ENCODE measurements at places on chromosomes 2 and 18.

- H3K36me3 ChIP-seq = no peaks in the 10 kb centered on the region
- no peaks in the 10 kb centered on the region for H3K27me3 ChIP-seq
Measured at GRCh38 chr2:191869178-191869577, 22.3 kb upstream of the CAVIN2 start.

DNA sequence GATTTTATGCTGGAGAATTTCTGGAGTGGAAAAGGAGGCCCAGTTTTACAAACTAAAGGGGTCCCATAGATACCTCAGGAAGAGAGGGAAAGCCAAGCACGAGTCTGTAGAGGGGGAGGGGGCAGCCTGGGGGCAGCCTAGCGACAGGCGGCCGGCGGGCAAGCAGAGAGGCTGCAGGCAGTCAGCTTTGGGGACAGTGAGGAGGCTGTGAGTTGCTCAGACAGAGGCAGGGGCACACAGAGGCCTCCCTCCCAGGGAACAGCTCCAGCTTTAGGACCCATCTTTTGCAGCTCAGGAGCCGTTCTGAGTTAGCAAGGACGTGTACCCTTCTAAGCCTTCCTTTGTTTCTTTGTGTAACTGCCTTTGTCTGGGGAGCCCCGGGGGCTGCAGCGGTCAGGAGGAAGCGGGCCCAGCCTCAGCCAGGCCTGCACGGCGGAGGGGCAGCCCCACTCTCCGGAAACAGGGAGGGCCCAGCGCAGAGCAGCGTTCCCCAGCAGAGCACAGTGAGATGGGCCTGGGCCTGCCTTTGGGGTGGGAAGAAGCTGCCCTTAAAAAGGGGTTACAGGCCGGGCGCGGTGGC lies 41.1 kb upstream of the RALBP1 start:
- no peaks in the 10 kb centered on the region for H3K36me3 ChIP-seq
- H3K27ac ChIP-seq = no peak overlapping the region
- DNase-seq = no peak
- H3K4me3 ChIP-seq = no peak overlapping the region
- H3K27me3 ChIP-seq = no peaks in the 10 kb centered on the region
- no peaks in the 10 kb centered on the region for H3K4me1 ChIP-seq

- H3K36me3 ChIP-seq = no peaks in the 10 kb centered on the region
- no peak overlapping the region for H3K27ac ChIP-seq
- no peaks in the 10 kb centered on the region for H3K4me1 ChIP-seq
- no peak overlapping the region for H3K4me3 ChIP-seq
- no peaks in the 10 kb centered on the region for H3K27me3 ChIP-seq
Measured at GRCh38 chr2:42964439-42965083, 172.2 kb upstream of the HAAO start.

- H3K27ac ChIP-seq = peak overlapping the region; percentile 97
- H3K27me3 ChIP-seq = no peaks in the 10 kb centered on the region
- peak overlapping the region; percentile 40 for H3K4me3 ChIP-seq
- peaks cover 39% of the 10 kb centered on the region for H3K4me1 ChIP-seq
Measured at GRCh38 chr2:146246736-146247523, 1597.9 kb upstream of the ACVR2A start.

GRCh38 chr2:240155745-240156390 lies 15.4 kb upstream of the OTOS start:
- no peaks in the 10 kb centered on the region for H3K4me1 ChIP-seq
- no peak overlapping the region for H3K4me3 ChIP-seq
- H3K27me3 ChIP-seq = peaks cover 60% of the 10 kb centered on the region
- DNase-seq = no peak

DNA sequence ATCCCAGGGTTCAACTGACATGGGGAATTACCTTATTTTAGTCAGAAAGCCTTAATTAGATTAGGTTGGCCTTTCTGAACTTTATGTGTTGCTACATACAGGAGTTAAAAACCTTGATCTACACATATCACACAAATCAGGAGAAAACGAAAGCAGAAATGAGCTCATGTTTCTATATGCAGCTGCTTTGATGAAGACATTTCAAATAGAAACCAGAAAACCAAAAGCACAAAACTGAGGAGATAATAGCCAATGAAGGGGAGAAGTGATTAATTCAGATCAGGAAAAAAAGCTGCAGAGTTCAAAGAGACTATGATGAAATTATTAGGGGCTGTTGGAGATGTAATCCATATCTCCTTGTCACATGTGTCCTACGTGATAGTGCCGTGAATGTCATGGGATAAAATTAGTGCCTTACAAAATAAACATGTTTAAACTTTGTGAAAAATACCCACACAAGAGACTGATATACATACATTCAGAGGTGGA lies 255.0 kb downstream of the CAMKMT start:
- no peaks in the 10 kb centered on the region for H3K36me3 ChIP-seq
- H3K4me1 ChIP-seq = peaks cover 33% of the 10 kb centered on the region
- peak; percentile 85 for DNase-seq
- H3K4me3 ChIP-seq = peak overlapping the region; percentile 37

GRCh38 chr2:65019675-65020195 lies 30.5 kb downstream of the SLC1A4 start:
- no peak for DNase-seq
- peaks cover 62% of the 10 kb centered on the region for H3K36me3 ChIP-seq
- H3K27ac ChIP-seq = no peak overlapping the region
- no peak overlapping the region for H3K4me3 ChIP-seq

DNA sequence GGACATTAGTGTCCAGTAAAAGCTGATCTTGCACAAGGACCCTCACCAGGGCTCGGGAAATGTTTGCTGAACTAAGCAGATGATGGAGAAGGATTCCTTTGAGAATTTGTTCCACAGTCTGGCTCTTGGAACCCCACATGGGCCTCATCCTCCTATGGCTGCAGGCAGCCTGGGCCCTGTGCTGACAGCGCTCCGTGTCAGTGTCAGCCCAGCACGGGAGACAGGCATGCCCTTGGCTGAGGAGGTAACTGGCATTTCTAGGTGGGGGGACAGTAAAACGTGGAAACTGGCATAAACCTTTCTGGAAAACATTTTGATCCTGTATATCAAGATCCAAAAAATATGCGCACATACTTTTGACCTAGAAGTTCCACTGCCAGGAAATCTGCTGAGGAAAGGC lies 10.5 kb downstream of the PTMA start:
- H3K27ac ChIP-seq = no peak overlapping the region
- no peak overlapping the region for H3K4me3 ChIP-seq
- DNase-seq = no peak
- no peaks in the 10 kb centered on the region for H3K36me3 ChIP-seq
- no peaks in the 10 kb centered on the region for H3K27me3 ChIP-seq
- no peaks in the 10 kb centered on the region for H3K4me1 ChIP-seq

DNA sequence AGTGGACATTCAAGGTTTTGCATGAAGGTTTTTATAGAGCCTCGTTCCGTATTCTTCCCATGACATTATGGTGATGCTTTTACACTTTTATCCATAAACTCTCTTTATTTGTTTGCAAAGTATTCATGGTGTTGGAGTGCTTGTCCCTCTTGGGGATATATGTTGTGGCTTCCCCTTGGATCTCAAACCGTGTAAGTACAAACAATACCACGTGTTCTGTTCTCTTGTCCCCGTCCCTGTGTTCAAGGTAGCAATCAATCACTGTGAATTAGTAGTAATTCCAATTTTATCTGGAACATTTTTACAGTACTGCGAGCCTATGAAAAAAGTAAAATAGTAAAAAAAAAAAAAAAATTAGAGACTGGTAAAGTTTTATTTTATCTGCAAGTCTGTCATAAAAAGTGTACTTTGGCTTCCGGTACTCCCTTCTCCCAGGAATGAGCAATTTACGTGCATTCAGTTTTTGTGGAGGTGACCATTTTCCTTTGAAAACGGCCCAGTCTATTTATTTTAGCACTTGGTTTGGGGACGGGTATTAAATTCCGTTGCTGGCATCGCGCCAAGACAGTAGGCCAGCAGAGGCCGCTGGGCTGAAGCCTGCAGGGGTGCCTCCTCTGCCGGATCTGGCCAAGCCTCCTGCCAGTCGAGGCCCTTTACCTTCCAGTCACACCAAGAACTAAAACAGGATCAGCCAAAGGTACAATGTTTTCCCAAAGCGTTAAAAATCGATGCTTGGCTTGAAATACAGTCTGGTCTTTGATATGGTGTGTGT lies 175.7 kb downstream of the SOCS6 start:
- no peaks in the 10 kb centered on the region for H3K4me1 ChIP-seq
- no peaks in the 10 kb centered on the region for H3K27me3 ChIP-seq
- peak; percentile 65 for DNase-seq
- H3K4me3 ChIP-seq = no peak overlapping the region

- no peaks in the 10 kb centered on the region for H3K36me3 ChIP-seq
- no peak for DNase-seq
- no peak within 1 kb of the TSS for H3K4me3 ChIP-seq
- no peaks in the 10 kb centered on the region for H3K4me1 ChIP-seq
- H3K27ac ChIP-seq = no peak within 1 kb of the TSS
Measured at GRCh38 chr2:188974164-188974563, at the start of gene COL3A1. Gene COL3A1 (plus strand): TSS chr2:188974373. CDS start chr2:188974490, 117 bp downstream.

DNA sequence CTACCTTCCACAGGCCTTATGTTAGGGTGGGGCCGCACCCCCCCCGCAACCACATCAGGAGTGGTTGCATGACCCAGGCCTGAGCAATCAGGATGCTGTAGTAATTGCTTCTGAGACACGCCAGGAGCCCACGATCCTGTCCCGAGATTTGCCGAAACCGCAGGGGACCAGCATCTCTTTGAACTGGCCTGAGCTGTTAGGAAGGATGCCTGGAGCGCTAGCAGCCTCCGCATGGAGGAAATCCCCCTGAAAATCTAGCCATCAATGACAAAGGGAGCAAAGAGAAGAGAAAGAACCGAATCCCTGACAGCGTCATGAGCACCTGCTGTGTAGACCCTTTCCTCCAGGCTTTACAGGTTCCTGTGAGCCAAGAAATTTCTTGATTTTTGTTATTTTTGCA lies 8.7 kb upstream of the TEX44 start:
- H3K36me3 ChIP-seq = no peaks in the 10 kb centered on the region
- H3K27me3 ChIP-seq = no peaks in the 10 kb centered on the region
- no peak overlapping the region for H3K27ac ChIP-seq
- H3K4me1 ChIP-seq = no peaks in the 10 kb centered on the region

GRCh38 chr2:47217277-47217676 lies 62.2 kb upstream of the STPG4 start:
- H3K36me3 ChIP-seq = no peaks in the 10 kb centered on the region
- H3K27ac ChIP-seq = no peak overlapping the region
- H3K27me3 ChIP-seq = no peaks in the 10 kb centered on the region
- no peaks in the 10 kb centered on the region for H3K4me1 ChIP-seq
- no peak overlapping the region for H3K4me3 ChIP-seq
- no peak for DNase-seq

DNA sequence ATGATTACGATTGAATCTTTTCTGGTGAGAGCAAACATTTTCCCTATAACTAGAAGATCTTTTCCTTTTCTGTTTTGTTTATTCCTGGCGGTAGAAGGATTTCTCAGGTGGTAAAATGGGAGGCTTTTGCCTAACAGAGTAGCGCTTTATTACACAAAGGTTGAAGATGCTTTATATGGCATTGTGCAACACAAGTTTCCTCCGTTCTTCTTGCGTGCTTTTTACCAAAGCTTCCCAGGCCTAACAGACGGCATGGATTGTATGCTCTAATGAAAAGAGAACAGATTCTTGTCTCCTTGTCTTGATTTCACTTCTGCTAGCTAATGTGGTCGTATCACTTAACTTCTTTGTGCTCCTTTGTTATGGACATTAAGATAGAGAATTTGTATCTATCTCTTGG lies 43.8 kb downstream of the MYO1B start:
- no peak for DNase-seq
- H3K4me3 ChIP-seq = no peak overlapping the region
- H3K27ac ChIP-seq = no peak overlapping the region

DNA sequence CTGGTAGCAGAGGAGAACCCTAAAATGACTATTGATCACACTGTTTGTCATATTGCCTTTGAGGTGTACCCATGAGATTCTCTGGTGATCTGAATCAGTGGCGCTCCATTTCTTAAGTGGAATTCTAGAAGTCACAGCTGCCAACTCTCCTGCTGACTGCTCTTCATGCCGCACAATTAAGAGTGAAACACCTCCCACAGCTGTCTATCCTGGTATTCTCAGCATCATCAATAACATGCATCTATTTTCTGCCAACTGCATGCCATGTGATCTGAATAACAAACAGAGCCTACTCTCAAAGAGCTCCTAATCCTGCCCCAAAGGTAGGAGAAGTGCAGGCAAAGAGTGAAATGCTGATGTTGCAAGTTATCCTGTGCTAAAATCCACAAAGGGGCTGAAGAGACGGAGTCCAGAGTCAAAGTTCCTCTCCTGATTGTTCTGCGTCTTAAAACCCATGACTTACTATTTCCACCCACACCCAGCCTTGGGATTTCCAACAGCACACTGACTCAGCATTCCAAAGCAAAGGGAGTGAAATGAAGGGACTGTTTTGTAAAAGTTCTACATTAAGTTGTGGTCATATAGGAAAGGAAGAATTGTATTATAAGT lies 13.7 kb upstream of the DAPL1 start:
- no peaks in the 10 kb centered on the region for H3K27me3 ChIP-seq
- H3K4me1 ChIP-seq = peaks cover 4% of the 10 kb centered on the region
- H3K27ac ChIP-seq = no peak overlapping the region

DNA sequence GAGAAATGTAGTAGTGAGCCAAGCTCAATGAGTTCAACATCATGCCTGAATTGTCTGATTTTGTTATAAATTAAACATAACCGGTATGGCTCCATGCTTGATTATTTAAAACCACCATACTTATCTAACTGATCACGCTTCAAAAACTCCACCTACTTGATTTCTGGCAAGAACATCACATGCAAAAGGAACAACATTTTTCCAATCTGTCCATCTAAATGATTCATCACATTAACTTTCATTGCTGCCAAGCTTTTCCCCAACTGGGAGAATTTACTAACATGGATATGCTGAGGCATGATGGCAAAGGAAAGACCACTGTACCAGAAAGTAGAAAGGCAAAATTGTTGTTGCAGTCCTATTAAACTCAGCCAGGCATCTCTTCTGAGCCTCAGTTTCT lies 286.8 kb downstream of the TRIB2 start:
- no peaks in the 10 kb centered on the region for H3K27me3 ChIP-seq
- no peak overlapping the region for H3K27ac ChIP-seq
- no peaks in the 10 kb centered on the region for H3K4me1 ChIP-seq
- H3K4me3 ChIP-seq = no peak overlapping the region

- no peaks in the 10 kb centered on the region for H3K27me3 ChIP-seq
- DNase-seq = no peak
- no peak overlapping the region for H3K4me3 ChIP-seq
- H3K36me3 ChIP-seq = no peaks in the 10 kb centered on the region
- no peaks in the 10 kb centered on the region for H3K4me1 ChIP-seq
Measured at GRCh38 chr2:1791685-1792435, 47.5 kb upstream of the PXDN start.
